T-helper 22 cell (primary cell): ENCODE measurements at places on chromosomes 7 and 10.

- DNase-seq, result no peak
These were observed 206.6 kb upstream of the BMPER start for GRCh38 chr7:33698692-33699128.

DNA sequence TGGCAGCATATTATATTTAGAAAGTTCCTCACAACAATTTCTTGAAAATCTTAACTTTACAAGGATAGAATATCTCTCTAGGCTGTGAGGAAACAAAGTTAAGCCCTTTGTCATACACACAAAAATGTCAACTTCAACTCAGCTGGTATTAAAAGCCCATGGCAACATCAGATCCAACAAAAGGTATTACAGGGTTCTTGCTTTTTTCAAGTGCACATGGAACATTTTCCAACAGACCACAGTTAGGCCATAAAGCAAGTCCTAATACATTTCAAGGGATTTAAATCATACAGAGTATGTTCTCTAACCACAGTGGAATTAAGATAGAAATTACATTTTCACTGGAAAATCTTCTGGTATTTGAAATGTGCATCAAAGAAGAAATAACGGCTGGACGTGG is 71.9 kb upstream of the OIT3 start:
- DNase-seq, result no peak

GRCh38 chr7:116706668-116707126 is 34.7 kb downstream of the MET start:
- DNase-seq, result no peak

- DNase-seq, result no peak
These were observed 22.7 kb upstream of the WASHC2A start for GRCh38 chr10:50044941-50045664.

DNA sequence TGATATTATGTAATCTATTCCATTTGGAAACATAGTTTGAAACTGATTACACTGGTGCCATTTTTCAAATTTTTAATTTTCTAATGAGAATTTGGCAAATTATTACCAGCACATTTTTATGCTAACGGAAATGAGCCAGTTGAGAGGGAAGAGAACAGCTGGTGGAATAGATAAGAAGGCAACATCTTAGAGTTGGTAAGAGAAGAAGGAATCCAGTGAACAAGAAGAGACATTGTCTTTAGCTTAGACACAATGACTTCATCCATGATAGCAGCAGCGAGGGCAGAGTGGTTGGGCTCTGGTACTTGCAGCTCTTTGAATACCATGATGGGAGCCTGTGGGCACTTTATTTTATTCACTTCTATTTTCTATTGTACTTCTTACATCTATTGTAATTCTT is 89.6 kb downstream of the CHRM2 start:
- DNase-seq, result no peak

GRCh38 chr7:24587853-24588252 is 14.6 kb downstream of the PALS2 start:
- peak; percentile 12 for DNase-seq

DNA sequence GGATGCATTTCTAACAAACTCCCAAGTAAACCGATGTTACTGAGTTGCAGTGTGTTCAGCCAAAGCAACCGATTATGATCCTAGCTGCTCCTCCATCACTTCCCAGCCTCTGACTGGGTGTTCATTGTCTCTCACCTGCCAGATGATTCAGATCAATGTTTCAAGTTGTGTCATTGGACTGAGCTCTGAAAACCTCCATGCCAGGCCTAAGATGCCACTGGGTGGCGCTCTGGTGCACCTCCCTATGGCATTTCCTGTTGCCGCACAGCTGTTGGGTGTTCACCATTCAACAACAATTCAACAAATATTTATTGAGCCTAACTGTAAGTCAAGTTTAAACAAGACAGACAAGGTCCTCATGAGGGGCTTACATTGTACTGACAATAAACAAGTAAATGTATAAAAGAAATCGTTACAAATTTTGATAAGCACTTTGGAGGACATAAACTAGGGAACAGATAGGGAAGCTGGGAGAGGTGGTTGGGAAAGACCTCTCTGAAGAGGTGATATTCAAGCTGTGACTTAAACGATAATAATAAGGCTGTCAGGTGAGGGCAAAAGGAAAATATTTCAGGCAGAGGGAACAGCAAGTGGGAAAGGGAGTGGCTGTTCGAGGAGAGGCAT is 22.8 kb downstream of the RGR start:
- peak; percentile 16 for DNase-seq

- DNase-seq, result no peak
These were observed 3.1 kb downstream of the FLNC start for GRCh38 chr7:128833148-128833945.

DNA sequence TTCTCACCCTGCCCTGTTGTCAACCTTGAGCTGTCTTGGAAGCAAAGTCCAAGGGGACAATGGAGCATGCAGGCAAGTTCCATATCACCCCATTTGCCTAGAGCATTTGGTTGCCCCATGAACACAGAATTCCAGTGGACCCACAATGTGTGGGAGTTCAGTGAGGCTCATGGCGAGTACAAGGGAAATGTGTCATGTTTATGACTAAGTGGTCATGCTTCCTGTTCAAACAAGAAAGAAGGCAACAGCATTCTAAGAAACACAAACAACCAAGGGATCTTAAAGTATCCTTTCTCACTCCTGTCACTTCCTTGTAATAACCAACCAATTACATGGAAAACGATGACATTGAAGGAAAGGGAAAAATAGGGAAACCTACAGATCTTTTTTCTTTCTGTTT is 513.0 kb downstream of the INHBA start:
- DNase-seq, result no peak

- DNase-seq, result no peak
These were observed 123.5 kb downstream of the AHR start for GRCh38 chr7:17421941-17422340.

DNA sequence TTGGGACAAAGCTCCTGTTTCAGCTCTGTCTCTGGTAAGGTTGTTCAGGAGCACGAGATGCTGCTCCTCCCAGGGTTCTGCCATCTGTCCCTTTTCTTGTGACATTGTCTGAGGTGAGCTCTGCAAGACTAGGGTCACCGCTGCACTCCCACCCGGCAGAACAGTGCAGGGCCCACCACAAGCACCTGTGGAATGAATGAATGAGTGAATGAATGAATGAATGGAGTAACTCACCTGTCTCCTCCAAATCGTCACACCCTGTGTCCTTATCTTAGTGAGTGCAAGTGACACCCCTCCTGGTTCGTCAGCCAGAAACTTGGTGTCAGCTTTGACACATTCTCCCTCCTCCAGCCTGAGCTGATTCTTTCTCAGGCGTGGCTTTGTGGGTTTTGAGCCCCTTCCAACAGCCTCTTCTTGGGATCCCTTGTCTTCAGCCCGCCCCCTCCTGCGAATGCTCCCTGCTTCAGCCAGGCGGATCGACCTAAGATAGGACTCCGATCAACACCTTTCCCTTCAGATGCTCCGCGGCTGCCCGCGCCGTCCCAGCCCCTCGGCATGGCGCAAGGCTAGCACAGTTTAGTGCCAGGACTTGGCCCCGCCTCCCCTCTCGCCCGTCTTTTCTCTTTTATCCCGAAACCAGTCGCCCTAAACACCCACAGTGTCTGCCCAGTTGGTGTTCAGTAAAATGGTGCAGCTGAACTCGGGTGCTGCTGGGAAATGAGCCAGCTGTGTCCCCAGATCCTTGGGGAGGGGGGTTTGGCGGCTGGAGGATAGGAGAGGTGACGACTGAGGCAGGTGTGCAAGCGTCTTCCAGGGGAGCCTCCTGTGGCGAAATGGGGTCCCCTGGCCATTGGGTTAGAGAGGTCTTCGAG is 89.3 kb downstream of the BEND7 start:
- DNase-seq, result no peak

- DNase-seq, result no peak
These were observed 80.5 kb upstream of the KMT2E start for GRCh38 chr7:104933521-104933988.

- DNase-seq, result no peak
These were observed 207.9 kb upstream of the MYO3A start for GRCh38 chr10:25725917-25726716.

GRCh38 chr7:1125603-1125969 is 34.4 kb downstream of the ZFAND2A start:
- no peak for DNase-seq

- no peak for DNase-seq
These were observed 26.6 kb downstream of the RPP38 start for GRCh38 chr10:15123749-15124184.

GRCh38 chr10:119454990-119455389 is 87.5 kb downstream of the RGS10 start:
- DNase-seq, result no peak

GRCh38 chr7:143257501-143257900 is 5.7 kb upstream of the GSTK1 start:
- no peak for DNase-seq

GRCh38 chr7:123533553-123533917 is 860 bp downstream of the IQUB start:
- DNase-seq, result no peak

DNA sequence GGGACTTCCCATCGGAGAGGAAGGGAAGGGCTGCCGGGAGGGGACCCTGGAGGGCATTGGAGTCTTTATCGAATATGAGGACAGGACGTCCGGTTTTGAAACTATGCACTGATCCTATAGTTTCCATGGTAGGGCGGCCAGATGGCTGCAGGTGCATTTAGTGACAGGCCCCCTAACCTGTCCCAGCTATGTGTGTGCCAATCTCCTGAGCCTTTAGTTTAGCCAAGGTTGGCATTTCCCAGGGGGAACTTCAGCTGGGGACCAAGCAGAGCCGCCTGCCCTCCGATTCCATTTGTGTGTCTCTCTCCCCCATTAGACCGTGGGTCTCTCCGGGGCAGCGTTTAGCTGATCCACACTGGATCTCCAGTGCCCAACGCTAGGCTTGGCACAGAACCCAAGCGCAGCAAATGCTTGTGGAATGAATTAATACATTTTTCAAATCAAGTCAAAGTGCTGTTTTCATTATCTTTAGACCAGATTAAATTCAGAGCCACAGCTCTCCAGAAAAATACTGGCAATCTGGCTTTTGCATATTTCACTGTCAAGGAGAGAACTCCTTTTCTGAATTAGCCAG is 19.9 kb downstream of the TMEM270 start:
- no peak for DNase-seq

DNA sequence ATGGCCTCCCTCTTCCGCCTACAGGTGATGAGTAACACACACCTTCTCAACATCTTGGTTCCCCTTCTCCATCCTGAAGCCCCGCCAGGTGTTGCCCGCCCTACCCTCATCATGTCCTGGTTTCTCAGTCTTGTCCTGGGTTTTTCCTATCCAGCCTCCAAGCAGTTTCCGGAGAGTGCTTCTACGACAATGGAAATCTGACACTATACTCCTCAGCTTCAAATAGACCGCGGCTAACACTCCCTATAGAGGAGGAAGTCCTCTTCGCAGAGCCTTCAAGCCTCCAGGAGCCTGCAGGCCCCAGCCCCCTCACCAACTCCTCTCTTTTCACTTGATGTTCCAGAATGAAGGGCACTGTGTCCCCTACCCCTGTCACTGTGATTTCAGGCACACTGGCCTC is 147.4 kb downstream of the PRPF18 start:
- no peak for DNase-seq

DNA sequence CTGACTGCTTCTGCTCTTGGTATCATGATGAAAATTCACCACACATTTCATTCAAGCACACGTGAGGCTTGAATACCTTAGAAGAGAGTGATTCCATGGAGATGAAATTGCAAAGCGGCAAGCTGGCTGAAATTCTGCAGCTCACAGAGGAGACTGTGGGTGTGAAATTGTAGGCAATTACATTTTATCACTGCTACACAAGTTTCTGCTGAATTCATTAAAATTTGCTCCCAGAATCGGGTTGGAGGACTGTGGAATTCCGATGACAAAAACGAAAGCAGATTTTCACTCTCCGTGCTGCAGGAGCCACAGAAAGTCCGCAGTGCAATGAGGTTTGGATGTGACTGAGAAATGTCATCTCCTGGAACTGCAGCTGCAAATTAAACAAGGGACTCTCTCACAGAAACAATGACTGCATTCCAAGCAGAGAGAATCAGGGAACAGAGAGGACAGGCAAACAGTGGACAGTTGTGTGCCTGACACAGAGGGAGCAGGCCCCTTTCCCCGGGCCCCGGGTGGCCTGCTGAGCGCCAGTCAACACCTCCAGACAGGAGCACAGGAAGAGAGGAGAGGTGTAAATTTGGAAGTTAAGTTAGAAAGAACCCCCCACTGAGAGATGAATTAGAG is 109.1 kb downstream of the C10orf90 start:
- DNase-seq, result no peak

DNA sequence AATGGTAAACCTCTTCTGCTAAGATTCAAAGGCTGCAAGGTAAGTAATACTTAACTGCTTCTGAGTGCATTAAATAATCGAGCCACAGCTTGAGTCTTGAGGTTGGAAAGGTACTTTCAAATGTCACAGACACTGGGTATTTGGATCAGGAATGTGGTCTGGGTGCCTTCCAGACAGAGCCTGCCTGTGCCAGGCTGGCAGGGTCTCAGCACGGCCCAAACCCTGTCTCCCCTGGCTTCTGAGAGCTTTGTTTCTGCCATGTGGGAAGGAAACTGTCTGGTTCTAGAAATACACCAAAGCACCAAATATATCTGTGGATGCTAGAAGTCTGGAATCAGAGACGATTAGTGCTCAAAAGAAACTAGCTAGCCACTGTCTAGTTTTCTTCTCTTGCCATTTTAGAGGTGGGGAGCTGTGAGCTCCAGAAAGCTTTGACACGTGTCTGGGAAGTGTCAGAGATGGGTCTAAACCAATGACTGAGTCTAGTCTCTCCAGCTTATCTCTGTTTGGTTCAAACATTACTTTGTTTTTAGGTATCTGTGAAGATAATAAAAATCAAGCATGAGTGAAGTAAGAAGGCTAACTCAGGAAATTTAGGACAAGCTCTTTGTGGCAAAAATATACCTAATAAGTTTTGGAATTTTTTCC is 162.8 kb downstream of the CYP26A1 start:
- no peak for DNase-seq

- no peak for DNase-seq
These were observed 447.4 kb downstream of the XPNPEP1 start for GRCh38 chr10:109475711-109476421.

DNA sequence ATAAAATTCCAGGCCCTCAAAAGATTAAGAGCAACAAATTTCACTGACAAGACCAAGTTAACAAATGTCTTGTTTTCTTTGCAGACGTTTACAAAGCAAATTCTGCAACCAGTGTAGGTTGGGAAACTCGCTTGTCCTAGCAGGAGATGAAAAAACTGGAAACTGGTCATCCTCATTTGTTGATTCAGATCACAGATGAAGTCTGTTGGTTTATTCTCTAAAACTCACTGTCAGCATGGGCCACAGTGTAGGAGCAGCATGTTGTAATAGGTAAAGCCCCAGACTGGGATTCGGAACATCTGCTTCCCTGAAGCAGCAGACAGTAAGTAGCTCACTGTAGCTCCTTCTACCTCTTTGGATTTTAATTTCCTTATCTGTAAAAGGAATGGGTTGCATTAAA is 31.5 kb downstream of the PANK1 start:
- DNase-seq, result no peak

- no peak for DNase-seq
These were observed 5.7 kb upstream of the TIAL1 start for GRCh38 chr10:119602241-119603095.

GRCh38 chr10:68561865-68562649 is 1.9 kb downstream of the TET1 start:
- DNase-seq, result no peak

DNA sequence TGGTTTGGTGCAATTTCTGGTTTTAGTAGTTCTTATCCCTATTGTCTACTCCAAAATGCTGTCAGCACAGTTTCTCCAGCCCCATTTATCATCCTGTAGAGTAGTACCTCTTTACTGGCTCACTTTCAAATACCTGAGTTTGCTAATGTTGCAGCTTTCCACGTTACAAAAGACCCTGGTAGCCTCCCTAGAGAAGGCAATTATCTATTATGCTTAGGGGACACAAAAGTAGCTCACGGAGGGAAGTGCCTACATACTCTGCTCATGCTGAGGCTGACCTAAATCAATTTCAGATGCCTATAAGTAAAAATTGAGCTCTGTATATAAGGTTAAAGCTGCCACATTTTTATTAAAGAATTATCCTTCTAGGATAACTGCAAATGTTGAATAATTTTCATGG is 603.6 kb downstream of the CNTNAP2 start:
- no peak for DNase-seq
